ENCODE measurements at places on chromosomes 11 and 22. TPM values are rescaled to one million over a fixed set of nuclear protein-coding genes. Genes with fewer than 3 reads are reported as not detected.

Gene CCND1
- 155 TPM for polyA plus RNA-seq

- no peak for DNase-seq
These were observed 8.7 kb upstream of the LTO1 start for GRCh38 chr11:69683764-69684333.

- DNase-seq: no peak
These were observed 26.3 kb upstream of the VPREB1 start for GRCh38 chr22:22218302-22218701.

Gene OR52I2
- polyA plus RNA-seq: not detected

GRCh38 chr11:108866781-108867180 lies 201.9 kb downstream of the DDX10 start:
- DNase-seq: no peak

Gene CADM1
- polyA plus RNA-seq: 145 TPM

GRCh38 chr11:25949918-25950317 lies 382.0 kb upstream of the ANO3 start:
- no peak for DNase-seq

Gene ESRRA
- polyA plus RNA-seq: 7.4 TPM

DNA sequence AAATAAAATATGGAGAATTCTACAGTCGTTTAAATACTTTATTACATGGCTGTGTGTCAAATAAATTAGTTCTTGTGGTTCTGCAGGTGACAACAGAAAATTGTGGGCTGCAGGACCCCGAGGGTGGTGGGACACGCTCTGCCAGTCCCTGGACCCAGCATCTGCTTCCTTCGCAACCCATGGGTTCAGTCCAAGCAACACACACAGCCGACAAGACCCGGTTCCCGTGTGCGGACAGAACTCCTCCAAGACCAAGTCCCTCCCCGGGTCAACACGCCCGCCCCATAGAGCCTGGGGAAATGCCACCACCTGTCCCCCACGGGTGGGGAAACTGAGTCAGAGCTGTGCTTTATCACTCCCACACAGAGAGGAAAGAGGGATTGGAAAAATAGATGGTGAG lies 238.9 kb downstream of the BRD1 start:
- DNase-seq: no peak

Gene BTBD18
- polyA plus RNA-seq: 0.18 TPM

Gene FZD4
- polyA plus RNA-seq: 71.9 TPM
